NCI-H2081 treated with DMSO at 0.1 percent for 48 hours (cell line): ENCODE measurements at places on chromosomes 1 and 21.

- no peak for DNase-seq
These were observed 6.3 kb upstream of the ZNF496 start for GRCh38 chr1:247337961-247338360.

DNA sequence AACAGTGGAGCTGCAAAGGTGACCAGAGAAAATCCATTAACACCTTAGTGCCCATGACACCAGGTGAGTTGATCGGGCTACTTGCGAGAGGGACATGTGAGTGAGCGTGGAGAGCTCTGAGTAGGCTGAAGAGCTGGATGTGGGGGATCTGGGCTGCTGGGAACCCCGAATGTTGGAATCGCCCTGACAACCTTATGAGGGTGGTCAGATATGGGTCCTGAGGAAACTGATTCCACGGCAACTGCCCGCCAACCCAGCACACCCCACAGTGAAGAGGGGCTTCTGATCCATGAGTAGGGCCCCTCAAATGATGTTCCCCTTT is 705 bp upstream of the QSOX1 start:
- DNase-seq, result no peak

GRCh38 chr21:46217511-46218196 is 10.9 kb downstream of the LSS start:
- no peak for DNase-seq

- DNase-seq, result no peak
These were observed 9.8 kb downstream of the RSBN1 start for GRCh38 chr1:113802367-113803007.

GRCh38 chr1:224846119-224846907 is 83.2 kb upstream of the DNAH14 start:
- DNase-seq, result no peak

DNA sequence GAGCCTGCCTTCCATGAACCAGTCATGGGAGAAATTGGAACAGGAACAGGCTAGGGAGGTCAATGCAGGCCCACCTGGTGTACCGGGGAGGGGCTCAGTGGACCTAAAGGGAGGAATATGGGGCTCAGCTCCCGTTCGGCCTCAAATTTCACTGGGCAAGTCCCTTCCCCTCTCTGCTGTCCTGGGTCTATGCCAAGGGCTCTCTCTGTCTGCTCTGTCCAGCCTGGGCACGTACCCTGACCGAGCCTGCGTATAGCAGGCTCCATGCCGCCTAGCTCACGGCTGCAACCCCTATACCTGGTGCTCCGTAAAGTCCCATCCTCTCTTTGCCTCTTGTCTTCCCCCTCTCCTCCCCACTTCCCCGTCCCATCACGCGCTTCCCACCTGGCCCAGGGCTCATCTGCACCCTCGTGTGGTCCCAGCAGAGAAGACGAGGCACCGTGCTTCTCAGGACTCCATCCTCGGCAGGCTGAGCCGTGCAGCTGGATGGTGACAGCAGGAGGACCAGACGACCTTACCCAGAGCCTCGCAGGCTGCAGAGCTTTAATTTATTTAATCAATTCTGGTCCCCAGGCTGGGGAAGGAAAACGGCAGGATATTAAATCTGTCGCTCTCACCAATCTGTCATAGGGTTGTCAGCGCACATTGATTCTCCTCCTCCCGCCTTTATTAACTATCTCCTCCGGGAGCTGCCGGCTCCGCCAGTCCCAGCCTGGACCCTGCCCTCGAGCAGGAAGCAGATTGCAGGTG is 25.0 kb upstream of the DISP3 start:
- no peak for DNase-seq

DNA sequence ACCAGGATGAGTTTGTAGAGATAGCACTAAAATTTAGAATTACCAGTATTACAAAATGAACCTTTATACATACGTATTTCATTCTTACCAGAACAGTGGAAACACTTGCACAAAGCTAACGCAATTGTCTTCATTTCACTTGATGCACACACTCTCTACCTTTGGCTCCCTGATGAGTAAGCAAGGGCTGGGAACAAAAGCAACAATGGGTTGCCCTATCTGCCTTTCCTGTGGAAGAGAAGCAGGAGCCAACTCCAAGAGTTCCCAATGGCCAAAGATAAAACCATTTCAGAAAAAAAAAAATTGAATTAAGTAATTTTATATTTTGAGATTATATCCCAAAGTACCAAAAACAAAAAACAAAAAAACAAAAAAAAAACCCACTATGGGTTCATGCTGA is 344.1 kb upstream of the GREM2 start:
- DNase-seq, result no peak

DNA sequence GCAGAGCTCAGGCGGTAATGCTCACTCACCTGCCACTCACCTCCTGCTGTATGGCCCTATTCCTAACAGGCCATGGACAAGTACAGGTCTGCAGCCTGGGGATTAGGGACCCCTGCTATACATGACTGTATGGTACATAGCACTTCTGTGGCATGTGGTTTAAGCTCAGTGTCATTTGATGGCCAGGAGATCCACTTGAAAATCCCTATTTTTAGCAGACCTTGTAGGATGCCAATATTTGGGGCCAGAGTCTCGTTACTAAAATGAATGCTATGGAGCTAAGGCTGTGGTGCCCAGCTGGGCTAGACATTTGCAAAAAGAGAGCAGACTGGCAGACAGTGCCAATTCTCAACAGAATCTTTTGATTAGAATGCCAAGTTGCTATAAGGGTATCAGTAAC is 1.7 kb upstream of the ANGPTL7 start:
- DNase-seq, result no peak
